Large intestine (tissue), 12 donors: ENCODE measurements at places on chromosomes 3 and 15.

DNA sequence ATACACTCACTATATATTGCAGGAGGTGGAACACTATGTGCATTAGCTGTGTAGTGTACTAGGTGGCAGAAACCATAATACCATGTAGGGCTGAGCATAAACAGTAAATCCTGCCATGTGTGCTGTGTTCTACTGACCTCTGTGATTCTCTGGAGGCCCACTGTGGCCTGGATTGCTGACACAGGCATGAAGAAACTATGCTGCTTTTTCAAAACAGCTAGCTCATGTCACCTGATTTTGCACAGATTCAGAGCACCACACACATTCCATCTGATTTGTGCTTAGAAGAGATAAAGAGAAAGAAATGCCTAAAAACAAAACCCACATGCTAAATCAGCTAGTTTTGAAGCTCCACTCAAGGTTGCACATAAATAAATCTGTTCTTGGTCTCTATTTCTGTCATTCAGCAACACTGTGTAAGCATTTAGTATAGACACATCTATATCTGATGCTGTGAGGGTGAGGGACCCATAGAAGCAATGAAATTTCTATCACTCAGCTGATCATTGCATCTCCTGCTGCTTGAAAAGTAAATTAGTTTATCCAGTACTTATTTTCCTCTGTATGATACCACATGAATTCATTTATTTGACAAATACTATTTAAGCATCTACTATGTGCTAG, 1007.7 kb upstream of the SEMA6D start:
- no peak for DNase-seq

GRCh38 chr3:46571684-46572083, 5.6 kb upstream of the LRRC2 start:
- no peak for DNase-seq

GRCh38 chr3:10950476-10951294, 41.9 kb upstream of the SLC6A1 start:
- no peak for DNase-seq

DNA sequence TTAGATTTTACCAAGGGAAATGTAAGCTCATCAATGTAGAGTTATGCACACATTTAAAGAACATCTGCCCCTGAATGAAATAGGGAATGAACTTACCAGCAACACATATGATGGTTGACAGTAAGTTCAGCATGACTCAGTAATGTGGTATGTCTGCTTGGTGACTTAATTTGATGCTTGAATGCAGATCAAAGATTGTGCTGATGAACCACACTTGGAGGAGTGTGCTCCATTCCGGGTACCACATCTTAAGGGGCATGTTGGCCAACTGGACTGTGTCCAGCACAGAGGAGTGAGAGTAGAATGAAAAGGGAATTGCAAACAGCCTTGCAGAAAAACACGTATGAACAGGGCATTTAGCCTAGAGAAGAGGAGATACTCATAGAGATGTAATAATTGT, 171.0 kb upstream of the RARB start:
- no peak for DNase-seq

GRCh38 chr15:74584779-74585178, 30.9 kb upstream of the CLK3 start:
- DNase-seq: peak; percentile 22

- no peak for DNase-seq
Observed at GRCh38 chr3:183488343-183488742, 59.9 kb upstream of the MCF2L2 start.

DNA sequence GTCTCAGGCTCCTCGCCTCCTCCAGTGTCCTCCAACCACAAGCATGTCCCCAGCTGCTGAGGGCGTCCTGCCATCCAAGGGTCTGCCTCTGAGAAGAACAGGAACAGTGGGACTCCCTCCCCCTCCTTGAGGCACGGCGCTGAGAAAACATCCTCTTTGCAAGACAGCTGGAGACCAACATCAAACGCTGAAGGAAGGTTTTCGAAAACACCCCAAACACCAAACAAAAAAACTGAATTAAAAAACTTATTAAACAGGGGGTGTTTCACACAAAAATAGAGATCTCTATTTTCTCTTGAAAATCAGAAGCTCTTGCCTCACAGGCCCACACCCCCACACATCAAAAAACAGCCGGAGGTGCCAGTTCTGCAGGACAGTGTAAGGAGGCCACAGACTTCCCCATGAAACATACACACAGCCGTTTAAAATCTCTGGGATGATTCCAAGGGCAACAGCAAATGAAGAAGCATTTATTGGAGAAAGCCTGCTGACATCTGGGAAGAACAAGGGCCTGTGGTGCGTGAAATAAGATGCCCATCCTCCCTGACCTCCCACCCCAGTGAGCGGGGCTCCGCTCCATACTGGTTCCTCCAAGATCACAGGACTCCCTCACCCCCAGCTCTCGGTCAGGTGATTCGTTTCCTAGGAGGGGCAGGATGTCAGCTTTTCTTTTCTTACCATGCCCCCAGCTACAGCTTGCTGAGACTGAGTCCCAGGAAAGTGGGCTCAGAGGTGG, 71.3 kb downstream of the NUP210 start:
- DNase-seq: no peak

DNA sequence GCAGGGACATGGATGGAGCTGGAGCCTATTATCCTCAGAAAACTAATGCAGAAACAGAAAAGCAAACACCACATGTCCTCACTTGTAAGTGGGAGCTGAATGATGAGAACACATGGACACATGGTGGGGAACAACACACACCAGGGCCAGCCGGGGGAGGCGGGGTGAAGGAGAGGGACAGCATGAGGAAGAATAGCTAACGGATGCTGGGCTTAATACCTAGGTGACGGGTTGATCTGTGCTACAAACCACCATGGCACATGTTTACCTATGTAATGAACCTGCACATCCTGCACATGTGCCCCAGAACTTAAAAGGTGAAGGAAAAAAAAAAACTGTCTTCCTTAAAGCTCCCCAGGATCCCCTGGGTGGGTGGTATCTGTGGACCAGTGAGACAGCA, 87.1 kb downstream of the ADAMTS17 start:
- no peak for DNase-seq

DNA sequence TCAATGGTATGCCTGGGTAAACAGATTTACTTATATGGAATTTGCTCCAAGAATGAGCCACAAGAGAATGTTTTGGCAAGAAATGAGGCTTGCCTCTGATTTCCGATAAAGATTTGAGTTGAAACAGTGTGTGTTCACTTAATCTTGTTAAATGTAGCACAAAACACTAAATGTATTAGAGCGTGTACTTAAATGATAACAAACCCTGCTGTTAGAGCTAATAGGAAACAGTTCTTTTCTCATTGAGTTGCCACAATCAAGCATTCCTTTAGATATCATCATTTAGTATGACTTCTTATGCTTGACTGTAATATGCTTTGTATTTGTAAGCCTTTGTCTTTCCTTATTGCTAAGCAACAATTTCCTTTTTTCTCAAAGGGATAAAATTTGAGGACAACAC, 353.6 kb upstream of the ZNF717 start:
- no peak for DNase-seq

DNA sequence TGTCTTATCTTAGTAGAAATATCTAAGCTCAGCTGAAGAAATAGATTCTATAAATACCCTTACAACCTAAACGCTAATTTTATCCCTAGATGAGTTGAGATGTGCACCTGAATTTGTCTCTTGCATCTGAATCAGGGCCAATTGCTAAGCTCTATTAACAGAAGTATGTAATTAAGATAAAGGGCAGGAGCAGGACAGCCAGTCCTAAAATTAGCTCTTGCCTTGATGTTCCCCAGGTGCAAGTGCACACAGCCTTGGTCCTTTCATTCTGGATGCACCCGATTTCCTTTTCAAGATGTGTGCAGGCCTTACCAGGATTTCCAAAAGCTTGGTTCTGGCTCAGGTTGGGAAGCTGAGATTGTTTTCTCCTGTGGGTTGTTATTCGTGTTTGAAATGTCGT, 52.4 kb downstream of the MAGI1 start:
- DNase-seq: no peak

GRCh38 chr3:120646771-120647432, 35.1 kb downstream of the HGD start:
- DNase-seq: no peak

- no peak for DNase-seq
Observed at GRCh38 chr3:138355071-138355470, 6.7 kb downstream of the MRAS start.

GRCh38 chr3:193945143-193945542, 190.8 kb upstream of the HES1 start:
- no peak for DNase-seq

- no peak for DNase-seq
Observed at GRCh38 chr3:88019024-88019423, 39.8 kb downstream of the CGGBP1 start.

DNA sequence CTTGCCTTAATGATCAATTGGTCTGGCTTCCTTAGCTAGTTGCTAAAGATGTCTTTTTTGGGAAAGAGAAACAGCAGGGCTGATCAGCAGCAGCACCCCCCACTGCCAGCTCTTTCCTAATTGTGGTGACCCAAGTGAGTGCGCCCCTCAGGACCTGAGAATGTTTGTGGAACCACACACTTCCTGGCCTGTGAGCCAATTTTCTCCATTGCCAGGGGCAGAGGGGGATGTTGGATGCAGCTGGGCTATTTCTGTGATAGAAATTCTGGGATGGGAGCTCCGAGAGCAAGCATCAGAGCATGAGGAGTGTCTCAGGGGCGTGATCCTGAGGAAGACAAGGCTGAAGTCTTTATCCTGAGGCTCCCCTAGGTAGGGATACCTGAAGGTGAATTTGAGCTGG, 66.6 kb downstream of the CLDN11 start:
- no peak for DNase-seq

DNA sequence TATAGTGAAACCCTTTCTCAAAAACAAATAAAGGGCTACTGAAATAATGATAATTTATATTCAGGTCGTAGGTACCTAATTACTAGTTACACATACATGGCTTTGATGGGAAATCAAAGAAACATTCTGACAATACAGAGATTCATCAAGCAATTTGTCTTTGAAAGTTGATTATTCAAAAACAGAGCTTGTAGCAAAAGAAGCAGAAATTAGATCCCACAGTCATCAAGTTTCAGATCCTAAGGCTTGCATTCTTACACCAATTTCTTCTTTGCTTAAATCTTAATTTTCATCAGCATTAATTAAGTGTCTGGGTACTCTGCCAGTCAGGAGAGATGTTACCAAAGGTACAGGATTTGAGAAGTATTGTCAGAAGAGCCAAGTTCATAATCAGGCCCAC, 1.5 kb upstream of the HEXA start:
- DNase-seq: no peak

GRCh38 chr15:100075229-100075628, 266.5 kb downstream of the ADAMTS17 start:
- DNase-seq: no peak

DNA sequence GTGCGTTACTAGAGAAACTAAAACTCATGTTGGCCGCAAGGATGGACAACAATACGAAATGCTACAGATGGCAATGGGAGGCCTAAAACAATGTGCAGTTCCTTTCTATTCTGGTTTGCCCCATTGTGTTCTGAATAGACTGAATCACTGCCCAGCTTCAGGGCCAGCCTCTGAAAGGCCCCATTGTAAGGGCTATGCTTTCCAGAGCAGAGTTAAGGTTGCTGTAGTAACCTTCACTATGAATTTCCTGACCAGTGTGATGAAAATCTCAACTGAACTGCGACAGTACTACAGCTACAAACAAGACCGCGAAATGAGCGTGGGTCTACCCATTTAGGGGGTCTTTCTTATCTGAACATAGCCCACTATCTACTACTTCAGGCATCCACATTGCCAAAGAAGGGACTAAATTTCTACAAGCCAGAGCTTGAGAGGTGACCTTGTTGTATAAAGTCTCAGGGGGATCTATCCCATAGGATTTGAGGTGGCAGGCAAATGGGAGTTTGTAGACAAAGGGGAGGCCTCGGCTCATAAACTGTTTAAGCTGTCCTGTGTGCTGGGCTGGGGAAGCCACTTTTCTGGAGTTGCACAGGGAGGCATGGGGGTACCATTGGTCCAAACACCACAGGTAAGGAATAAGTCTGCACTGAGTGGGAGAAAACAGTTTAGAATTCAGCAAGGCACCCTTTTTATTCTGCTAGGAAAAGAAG, 80.1 kb downstream of the MYO1E start:
- no peak for DNase-seq

- DNase-seq: no peak
Observed at GRCh38 chr3:81443457-81443782, 318.0 kb downstream of the GBE1 start.

GRCh38 chr15:42984493-42985034, 64.0 kb upstream of the TTBK2 start:
- DNase-seq: no peak

GRCh38 chr3:99505646-99506269, 132.6 kb upstream of the COL8A1 start:
- DNase-seq: no peak
